ENCODE measurements at places on chromosomes 6 and 20. TPM values are rescaled to one million over a fixed set of nuclear protein-coding genes. Genes with fewer than 3 reads are reported as not detected.
A peak's percentile ranks its signal among the peaks of the same experiment; 100 is the strongest.

DNA sequence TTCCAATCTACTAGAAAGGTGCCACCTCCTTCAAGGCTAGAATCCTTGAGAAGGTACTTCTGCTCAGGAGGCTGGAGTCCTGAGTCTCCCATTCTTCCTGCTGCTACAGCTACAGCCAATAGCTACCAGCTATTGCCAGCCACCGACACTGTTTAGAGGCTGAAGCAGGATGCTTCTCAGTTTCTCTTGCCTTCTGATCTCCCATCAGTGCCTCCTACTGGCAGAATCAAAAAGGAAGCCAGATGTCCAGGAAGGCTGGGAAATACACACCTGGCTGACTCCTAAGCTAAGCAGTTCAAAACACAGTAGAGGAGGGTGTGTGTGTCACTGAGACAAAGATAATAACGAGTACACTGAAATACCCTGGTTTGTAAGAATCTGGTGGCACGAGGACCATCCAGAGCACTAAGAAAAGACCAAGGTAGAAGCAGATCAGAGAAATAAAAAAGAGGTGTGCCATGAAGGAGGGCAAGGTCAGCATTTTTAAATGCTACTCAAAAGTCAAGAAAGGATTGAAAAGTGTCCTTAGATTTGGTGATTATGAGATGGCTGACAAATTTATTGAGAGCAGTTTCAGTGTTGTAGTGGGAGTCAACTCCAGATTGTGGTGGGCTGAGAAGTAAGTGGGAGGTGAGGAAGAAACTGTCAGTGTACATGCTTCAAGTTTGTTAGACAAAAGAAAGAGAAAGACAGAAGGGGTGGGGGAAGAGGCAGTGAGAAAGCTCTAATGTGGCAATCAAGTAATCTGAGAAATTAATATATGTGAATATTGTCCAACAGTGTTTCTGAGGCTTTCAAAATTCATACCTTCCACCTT is 2.3 kb upstream of the HLA-DMA start:
- no peak for DNase-seq

- DNase-seq, result no peak
These were observed 191.4 kb downstream of the THBS2 start for GRCh38 chr6:169062272-169062671.

- no peak for DNase-seq
These were observed 35.5 kb downstream of the NSFL1C start for GRCh38 chr20:1431158-1431557.

DNA sequence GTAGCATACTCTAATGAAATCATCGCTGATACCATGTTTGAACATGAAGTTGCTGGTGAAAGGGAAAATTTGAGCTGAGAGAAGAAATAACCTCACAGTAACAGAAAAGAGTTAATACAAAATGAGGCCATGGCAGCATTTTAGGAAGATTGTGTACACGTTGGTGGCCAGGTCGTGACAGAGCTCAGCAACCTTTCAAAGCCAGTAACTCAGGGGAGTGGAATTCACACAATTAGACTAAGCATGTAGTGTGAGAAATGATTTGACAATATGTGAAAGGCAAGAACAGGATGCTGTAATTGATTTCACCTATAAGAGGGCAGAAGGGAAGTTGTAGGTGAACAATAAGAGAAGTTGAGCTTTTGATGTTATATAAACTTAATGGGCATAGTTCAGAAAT is 246.3 kb downstream of the OGFRL1 start:
- DNase-seq, result no peak

GRCh38 chr20:46081074-46081473 is 8.7 kb downstream of the NCOA5 start:
- no peak for DNase-seq

OTOR gene
- total RNA-seq, result not detected

DNA sequence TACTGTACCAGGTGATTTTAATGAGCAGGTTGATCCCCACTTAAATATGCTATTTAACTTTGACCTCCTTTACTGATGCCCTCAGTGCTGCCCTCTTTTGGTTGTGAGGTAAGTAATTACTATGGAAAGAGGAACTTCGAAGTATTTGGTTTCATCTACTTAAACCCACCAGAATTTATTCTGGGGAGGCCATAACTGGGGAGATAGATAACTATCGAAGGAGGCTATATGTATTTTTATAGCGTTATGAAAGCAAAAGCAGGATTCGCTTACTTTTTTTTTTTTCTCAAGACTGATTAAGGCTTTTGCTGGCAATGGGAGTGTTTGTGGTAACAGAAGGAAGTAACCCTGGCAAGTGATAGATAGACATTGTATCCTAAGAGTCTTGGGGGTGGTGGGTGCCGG is 168.9 kb upstream of the CENPW start:
- no peak for DNase-seq

- DNase-seq, result no peak
These were observed 127.8 kb downstream of the SLC16A10 start for GRCh38 chr6:111215131-111215530.

DNA sequence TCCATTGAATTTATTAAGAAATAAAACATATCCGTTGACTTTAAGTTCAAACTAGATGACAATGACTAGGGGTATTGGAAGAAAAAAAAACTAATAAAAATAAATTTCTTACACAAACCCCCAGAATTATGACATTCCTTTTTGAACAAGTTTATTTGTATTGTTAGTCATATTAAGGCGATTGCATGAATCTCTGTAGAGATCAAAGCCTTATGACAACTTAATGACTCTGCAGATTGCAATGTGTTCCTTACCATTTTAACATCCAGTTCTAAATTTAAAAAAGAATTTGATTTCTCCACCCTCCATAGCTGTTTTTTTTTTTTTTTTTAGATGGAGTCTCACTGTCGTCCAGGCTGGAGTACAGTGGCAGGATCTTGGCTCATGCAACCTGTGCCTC is 189.8 kb upstream of the CEP162 start:
- no peak for DNase-seq

BPIFA3 gene
- total RNA-seq, result not detected

DNA sequence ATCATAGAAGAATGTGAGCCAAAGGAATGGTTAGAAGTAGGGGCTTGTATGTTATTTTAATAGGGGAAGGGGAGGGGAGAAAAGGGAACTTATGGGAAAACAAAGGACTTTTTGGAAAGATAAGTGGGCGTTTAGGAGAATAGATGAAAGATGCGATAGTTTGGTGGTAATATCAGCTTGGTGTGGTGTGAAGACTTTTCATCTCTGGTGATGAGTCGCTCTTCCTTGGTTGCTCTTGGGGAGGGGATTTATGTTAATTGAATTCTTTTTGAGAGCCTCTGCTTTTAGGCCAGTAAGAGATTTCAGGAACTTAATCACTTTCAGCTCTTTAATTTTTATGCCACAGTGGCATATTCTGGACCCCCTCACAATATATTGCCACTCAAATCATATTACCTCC is 10.8 kb downstream of the HECA start:
- no peak for DNase-seq

MYO6 gene
- total RNA-seq, result 19.4 TPM

DNA sequence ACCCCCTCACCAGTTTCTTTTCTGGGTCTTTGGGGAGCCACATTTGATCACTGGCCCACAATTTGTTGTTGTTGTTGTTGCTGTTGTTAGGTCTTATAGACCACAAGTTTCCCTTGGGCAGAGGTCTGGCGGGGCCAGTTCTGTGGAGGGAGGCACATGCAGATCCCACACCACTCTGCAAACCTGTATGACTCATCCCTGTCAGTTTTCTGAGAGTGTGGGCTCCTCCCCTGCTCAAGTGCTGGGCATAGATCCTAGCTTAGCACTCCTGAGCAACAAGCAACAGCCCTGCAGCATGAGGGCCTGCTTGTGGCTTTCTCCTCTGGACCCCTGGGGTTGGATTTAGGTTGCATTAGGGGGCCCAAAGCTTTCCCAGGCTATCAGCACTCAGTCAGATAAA is 411.1 kb upstream of the HTR1E start:
- no peak for DNase-seq

GRCh38 chr6:6834356-6835222 is 246.1 kb downstream of the LY86 start:
- no peak for DNase-seq

BMP6 gene
- total RNA-seq, result 2.3 TPM

CCN6 gene
- not detected for total RNA-seq

GRCh38 chr6:167152862-167153261 is 4.9 kb downstream of the GPR31 start:
- DNase-seq, result no peak

GRM1 gene
- not detected for total RNA-seq

- no peak for DNase-seq
These were observed 599.1 kb downstream of the MEI4 start for GRCh38 chr6:78251931-78252330.

DNA sequence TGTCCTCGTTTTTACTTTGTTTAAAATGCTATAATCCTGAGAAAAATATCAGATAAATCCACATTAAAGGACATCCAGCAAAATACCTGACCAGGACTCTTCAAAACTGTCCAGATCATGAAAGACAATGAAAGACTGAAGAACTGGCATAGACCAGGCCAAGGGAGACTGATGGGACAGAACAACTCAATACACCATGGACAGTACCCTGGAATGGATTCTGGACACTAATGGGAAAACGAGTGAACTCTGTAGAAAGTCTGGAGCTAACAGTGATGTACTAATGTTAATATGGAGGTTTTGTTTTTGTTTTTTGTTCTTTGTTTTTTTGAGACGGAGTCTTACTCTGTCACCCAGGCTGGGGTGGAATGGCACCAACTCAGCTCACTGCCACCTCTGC is 461.4 kb downstream of the CD83 start:
- no peak for DNase-seq

- DNase-seq, result no peak
These were observed 345.3 kb downstream of the CDKAL1 start for GRCh38 chr6:20879526-20879925.

GRCh38 chr20:61346996-61347395 is 94.9 kb downstream of the CDH4 start:
- DNase-seq, result no peak

DNA sequence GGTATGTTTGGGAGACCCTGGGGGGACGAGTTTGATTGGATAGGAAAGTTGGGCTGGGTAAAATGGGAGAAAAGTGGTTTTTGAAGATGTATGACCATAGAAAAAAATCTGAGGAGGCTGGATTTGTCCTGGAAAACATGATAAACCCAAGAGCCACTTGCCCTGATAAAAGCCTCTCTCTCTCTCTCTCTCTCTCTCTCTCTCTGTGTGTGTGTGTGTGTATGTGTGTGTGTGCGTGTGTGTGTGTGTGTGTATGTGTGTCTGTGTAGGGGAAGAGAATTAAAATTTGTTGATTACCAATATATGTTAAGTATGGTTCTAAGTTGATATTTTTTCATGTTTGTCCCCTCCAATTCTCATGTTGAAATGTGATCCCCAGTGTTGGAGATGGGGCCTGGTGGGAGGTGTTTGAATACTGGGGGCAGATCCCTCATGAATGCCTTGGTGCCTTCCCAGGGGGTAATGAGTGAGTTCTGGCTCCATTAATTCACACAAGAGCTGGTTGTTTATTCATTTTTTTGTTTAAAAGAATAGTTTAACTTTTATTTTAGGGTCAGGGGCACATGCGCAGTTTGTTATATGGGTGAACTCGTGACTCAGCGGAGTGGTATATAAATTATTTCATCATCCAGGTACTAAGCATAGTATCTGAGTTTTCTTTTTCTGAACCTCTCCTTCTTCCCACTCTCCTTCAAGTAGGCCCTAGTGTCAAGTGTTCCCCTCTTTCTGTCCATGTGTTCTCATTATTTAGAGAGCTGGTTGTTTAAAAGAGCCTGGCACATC is 208.8 kb downstream of the TFAP2B start:
- no peak for DNase-seq

IL17F gene
- total RNA-seq, result not detected

DNA sequence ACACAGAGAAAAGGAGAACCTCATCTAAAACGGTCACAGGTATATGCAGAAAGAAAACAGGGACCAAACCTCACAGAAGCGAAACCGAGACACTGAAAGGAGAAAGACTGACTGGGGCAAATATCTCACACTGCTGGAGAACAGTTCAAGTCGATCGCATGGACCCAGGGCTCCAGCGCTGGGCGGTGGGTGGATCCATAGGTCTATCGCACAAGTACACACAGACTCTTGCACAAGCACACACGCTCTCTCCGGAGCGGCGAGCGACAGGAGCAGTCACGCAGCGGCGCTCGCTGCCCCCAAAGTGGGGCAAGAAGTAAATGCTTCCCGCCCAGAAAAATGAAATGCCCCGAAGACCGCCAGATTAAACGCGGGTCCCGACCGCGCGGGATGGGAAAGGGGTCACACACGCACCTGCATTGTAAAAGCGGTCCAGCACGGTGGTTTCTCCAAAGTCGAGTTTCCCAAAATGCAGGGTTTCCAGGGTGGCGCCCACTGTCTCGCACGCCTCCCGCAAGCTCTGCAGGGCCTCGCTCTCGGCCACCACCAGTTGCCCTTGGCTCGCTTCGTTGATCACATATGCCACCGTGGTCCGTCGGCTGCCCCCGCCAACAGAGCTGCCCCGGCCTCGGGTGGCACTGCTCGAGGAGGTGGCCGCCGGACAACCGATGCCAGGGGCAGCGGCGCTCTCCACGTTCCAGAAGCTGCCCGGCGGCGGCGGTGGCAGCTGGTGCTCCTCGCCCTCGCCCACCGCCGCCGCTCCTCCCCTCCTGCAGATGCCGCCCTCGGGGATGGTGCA is 782 bp downstream of the MAP3K5 start:
- peak; percentile 88 for DNase-seq

SLC26A8 gene
- 0.07 TPM for total RNA-seq

GRCh38 chr6:125747589-125748405 is 1.6 kb upstream of the HEY2 start:
- DNase-seq, result peak; percentile 66

DNA sequence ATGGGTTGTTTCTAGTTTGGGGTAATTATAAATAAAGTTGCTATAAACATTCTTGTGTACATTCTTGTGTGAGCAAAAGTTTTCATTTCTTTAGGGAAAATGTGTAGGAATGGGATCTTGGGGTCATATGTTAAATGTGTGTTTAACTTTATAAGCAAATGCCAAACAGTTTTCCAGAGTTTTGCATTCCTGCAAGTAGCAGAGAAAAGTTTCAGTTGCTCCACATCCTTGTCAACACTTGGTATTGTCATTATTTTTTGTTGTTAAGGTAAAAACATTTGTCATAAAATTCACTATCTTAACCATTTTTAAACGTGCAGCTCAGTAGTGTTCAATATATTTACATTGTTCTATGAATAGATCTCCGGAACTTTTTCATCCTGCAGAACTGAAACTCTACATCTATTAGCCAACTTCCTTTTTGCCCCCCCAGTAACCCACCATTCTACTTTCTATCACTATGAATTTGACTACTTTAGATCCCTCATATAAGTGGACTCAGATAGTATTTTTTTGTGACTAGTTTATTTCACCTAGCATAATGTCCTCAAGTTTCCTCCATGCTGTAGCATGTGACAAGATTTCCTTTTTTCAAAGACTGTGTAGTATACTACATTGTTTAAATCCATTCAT is 48.4 kb downstream of the PHACTR2 start:
- no peak for DNase-seq

Data from right lobe of liver (tissue), 6 donors.